ENCODE measurements at places on chromosomes 4 and X.

DNA sequence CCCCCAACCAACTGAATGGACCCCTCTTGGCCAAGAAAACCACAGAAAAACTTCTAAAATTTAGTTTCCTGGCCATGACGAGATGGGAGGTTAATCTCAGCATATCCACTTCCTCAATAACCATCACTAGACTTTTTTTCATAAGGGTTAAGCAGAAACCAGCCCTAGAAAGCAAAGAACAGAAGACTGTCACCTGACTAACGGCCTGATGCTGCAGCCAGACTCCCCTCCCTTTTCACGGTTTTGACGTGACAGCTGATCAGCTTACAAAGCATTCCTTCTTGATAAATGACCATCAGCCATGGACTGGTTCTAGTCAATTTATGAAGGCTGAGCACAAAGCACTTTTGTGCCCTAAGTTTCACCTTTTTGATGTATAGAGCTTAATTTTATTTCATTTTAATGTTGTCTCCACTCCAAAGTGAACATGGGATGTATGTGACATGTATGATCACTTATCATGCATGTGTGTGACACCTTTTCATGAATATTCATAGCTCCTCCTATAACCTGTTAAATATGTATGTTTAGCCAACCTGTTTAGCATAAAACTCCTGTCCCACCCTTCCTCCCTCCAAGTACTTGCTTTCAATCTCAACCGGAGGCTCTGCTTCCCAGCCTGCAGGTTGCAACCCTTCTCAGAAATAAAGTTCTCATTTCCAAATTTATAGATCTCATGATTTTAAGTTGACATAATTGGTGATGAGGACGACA, 56.3 kb downstream of the SERTM2 start:
- DNase-seq, result no peak

DNA sequence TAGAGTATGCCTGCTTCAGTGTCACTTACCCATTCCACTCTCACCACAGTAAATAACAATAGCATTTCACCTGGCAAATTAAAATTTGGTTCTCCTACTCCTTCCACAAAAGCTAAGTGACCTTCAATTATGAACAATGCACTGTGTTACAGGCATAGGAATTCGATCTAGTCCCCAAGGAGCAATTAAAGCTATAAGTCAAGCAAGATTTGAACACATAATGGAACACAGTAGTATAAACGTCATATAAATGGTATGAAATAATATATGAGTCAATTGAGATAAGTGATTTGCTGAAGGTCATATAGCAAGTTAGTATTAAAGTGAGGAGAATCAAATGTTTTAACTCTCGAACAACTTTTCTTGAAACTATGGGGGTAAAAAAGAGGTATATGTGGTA, 65.8 kb downstream of the ARAP2 start:
- no peak for DNase-seq

DNA sequence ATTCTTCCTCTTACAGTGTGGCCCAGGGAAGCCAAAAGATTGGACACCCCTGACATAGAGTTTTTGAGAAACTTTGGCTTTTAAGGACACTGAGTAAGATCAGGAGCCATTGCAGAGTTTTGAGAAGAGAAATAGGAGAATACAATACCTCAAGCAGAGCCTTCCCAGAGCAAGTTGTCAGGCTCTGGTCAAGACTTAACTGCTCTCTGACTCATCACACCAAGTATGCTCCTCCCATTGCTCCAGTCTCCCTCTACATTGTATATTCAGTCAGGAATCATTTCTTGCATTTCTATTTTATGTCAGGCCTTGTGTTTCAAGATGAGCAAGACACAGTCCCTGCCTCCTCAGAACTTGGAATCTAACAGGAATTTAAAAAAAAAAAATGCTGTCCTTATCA, 176.4 kb upstream of the FMR1 start:
- DNase-seq, result no peak

GRCh38 chr4:10701702-10702460, 17.3 kb upstream of the CLNK start:
- DNase-seq, result no peak

GRCh38 chrX:53441531-53442321, 7.6 kb upstream of the HSD17B10 start:
- DNase-seq, result peak; percentile 52

Measured in stimulated activated CD4-positive, alpha-beta T cell treated with anti-CD3 and anti-CD28 coated beads, Interleukin-12 subunit alpha, Interleukin-12 subunit beta, amount 100 ng/mL, for 48 hours (primary cell).